Stimulated activated CD8-positive, alpha-beta memory T cell treated with anti-CD3 and anti-CD28 coated beads, Interleukin-15, amount 100 ng/mL, for 24 hours (primary cell): ENCODE measurements at places on chromosomes 5 and 9.
A peak's percentile ranks its signal among the peaks of the same experiment; 100 is the strongest.

- no peak for DNase-seq
These were observed 61.4 kb downstream of the C5orf15 start for GRCh38 chr5:133907075-133907474.

GRCh38 chr9:130064621-130065020 is 10.9 kb downstream of the GPR107 start:
- no peak for DNase-seq

GRCh38 chr5:174971210-174971609 is 246.8 kb downstream of the MSX2 start:
- no peak for DNase-seq

GRCh38 chr9:36787709-36788108 is 215.0 kb downstream of the MELK start:
- no peak for DNase-seq

DNA sequence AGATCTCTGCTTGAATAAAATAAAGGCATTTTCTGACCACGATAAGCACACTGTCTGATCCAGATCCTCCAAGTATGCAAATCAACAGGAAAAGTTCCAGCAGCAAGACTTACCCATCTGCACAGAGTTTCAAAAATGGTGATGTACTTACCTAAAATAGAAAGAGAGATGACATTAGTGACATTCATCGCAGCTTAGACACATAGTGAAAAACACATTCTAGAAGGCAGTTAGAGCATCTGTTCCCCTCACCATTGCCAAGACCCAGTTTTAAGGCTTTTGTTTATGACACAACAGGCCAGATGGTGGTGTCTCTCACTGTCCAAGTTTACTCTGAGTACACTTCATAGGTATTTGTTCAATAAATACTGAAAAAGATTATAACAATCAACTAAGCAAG is 207.7 kb downstream of the PDE4D start:
- no peak for DNase-seq

DNA sequence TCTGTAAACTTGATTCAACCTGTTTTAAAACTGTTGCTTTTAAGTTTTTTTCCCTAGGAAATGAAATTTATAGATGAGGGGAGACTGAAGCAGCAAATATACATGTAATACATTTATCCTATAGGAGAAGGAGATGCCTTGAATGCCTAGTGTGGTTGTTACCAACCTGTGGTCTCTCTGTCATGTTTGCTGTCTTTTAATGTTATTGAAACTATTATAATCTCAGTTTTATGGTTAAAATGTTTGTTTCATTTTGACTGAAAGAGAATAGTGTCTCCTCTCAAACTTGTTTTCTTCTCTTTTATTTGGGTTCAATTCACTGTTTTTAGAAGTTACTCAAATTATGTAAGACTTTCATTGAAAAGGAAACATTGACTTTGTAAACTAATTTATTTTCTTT is 15.8 kb downstream of the MRPL22 start:
- DNase-seq, result no peak

GRCh38 chr5:160083501-160083900 is 35.7 kb downstream of the PWWP2A start:
- no peak for DNase-seq

- DNase-seq, result no peak
These were observed 82.9 kb downstream of the NREP start for GRCh38 chr5:111673891-111674626.

DNA sequence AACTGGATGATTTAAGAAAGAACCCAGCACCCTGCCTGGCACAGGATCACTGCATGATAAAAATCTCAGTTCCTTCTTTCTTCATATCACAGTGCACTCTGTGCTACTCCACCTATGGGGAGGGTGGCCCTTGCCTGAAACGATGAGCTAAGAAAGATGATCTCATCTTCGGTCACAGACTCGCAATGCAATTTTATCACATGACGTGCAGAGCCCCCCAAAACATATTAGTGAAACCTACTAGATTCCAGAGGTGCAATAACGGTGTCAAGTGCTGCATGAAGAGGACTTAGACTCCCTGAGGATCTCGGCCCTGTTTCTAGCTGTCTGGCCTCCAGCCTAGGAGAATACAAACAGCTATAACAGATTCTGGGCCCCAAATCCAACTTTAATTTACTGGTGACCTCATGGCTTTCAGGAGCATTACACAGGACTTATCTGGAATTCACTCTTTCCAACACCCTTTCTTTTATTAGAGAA is 104.0 kb downstream of the EBF1 start:
- DNase-seq, result no peak

DNA sequence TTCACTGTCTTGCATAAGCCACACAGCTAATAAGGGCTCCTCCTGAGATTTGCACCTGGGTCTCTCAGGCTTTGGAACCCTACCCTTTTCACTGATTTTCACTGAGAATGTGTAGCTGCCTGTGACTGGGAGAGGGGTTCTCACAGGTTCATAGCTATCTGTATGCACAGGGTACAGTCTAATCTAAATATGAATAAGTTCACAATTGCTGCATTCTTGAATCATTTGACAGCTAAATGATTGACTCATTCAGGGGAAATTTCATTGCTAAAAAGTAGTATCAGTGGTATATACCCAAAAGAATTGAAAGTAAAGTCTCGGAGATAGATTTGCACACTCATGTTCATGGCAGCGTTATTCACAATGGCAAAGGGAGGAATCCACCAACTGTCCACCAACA is 140.7 kb downstream of the BOD1 start:
- no peak for DNase-seq

GRCh38 chr5:2378976-2379375 is 372.5 kb downstream of the IRX2 start:
- no peak for DNase-seq

- DNase-seq, result no peak
These were observed 512.1 kb upstream of the MEF2C start for GRCh38 chr5:89395111-89395510.

DNA sequence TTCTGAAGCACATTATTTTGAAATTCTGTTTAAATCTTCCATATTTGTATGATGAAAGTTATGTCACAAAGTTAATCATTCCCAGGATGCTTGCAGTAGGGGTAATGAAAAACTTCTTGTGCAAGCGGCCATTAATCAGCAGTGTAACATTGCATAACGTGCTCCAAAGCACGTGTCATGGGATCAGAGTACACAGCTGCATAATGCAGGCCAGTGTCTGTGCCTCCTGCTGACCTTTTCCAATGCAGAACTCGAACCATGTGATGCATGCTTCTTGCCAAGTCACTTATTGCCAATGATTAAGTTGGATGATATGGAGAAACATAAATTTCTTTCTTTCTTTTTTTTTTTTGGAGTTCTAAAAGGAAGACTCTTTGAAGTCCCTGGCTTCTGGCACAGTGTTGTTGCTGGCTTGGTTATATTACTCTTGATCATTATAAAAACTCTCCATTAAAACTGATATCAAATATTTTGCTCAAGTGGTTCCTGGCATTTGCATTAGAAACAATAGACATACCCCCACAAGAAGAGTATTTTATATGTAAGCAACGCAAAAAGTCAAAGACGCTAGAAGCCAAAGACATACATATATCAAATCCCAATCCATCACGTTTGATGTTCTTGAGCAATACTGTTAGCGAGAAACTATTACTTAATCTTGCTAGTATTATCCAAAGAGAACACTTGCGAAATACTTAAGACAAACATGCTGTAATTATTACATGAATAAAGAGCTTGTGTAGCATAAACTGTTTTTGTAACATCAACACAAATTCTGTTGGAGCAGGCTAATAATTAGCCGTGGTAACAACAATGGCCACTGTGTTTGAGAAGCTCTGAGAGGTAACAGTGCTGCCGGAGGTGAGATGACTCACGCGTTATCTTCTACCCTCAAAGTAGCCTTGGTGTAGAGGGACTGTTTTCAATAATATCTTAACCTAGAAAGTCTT is 164.2 kb downstream of the AUH start:
- no peak for DNase-seq

DNA sequence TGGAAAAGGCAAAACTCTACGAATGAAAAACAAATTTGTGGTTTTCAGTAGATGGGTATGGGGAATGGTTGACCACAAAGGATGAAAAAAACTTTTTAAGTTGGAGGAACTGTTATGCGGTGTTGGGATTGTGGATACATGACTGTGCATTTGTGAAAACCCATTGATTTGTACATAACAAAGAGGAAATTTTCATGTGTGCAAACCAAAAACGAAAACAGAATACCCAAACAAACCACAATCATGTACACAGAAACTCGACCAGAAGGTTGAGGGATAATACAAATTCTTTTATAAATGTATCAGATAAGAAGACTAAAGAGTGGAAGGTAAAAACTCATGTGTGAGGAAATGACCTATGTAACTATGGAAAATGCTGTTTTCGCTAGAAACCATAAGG is 1012.4 kb downstream of the CDH18 start:
- DNase-seq, result no peak

- no peak for DNase-seq
These were observed 23.7 kb upstream of the GOLGA1 start for GRCh38 chr9:124964604-124965003.

DNA sequence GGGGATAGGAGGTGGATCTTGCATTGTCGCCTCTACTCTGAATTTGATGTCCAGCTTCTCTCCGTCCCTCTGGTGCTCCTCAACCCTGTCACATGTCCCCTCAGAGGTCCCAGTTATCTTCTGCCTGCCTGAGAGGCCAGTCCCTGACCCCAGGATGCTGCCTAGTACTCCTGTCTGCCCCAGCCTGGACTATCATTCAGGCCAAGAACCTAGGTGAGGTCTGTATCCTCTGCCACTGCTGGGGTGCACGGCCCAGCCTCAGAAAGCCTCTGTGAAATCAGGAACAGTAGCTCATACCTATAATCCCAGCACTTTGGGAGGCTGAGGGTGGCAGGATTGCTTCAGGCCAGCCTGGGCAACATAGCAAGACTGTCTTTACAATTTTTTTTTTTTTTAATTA is 8.6 kb downstream of the SPINK4 start:
- DNase-seq, result no peak

GRCh38 chr5:141908796-141909195 is 14.9 kb upstream of the DELE1 start:
- DNase-seq, result no peak

GRCh38 chr9:93183131-93183662 is 742 bp upstream of the WNK2 start:
- DNase-seq, result no peak

DNA sequence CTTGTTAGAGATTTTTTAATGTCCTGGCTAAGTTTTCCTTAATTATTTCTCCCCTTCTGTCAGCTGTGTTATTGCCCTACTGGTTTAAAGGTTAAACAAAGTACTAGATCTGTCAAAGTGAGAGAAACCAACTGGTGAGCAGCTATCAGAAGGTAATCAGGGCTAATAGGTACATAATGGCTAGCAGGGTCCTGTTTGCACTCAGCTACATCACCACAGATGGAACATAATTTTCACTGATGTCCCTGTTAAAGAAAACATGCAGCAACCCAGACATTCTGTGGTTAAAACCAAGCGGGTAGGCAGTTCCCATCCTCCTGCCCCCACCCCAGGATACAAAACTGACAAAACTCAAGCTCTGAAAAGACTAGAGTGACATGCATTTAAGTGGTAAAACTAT is 473.9 kb downstream of the NR2F1-AS1 start:
- no peak for DNase-seq

GRCh38 chr9:131252120-131252519 is 24.2 kb downstream of the FAM78A start:
- no peak for DNase-seq

GRCh38 chr9:97109194-97109811 is 70.4 kb upstream of the CTSV start:
- DNase-seq, result no peak

GRCh38 chr5:35832762-35833161 is 23.9 kb upstream of the IL7R start:
- DNase-seq, result no peak

GRCh38 chr5:133347039-133347438 is 265.3 kb downstream of the FSTL4 start:
- DNase-seq, result no peak

GRCh38 chr9:3893519-3893918 is 367.7 kb upstream of the RFX3 start:
- DNase-seq, result no peak

DNA sequence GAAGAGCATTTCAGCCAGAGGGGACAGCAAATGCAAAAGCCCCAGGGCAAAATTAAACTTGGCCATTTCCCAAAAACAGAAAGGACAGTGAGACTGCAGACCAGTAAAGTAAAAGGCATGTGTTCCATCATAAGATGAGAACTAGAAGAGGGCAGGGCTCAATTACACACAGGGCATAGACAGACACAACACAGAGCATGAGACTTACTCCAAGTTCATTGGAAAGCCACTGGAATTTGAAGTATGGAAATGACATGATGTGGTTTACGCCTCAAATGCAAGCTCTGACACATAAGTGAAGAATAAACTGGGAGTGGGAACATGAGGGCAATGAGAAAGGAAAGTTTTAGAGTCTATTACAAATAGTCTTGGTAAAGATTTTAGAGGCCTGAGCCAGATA is 446.6 kb upstream of the GRIA1 start:
- DNase-seq, result no peak

- peak; percentile 42 for DNase-seq
These were observed 8.5 kb upstream of the NFIB start for GRCh38 chr9:14322211-14323082.

GRCh38 chr5:132540764-132541163 is 2.6 kb downstream of the IL5 start:
- no peak for DNase-seq

GRCh38 chr5:35780236-35780635 is 76.5 kb upstream of the IL7R start:
- DNase-seq, result no peak

- DNase-seq, result no peak
These were observed 3.5 kb upstream of the F2RL2 start for GRCh38 chr5:76626738-76627137.

DNA sequence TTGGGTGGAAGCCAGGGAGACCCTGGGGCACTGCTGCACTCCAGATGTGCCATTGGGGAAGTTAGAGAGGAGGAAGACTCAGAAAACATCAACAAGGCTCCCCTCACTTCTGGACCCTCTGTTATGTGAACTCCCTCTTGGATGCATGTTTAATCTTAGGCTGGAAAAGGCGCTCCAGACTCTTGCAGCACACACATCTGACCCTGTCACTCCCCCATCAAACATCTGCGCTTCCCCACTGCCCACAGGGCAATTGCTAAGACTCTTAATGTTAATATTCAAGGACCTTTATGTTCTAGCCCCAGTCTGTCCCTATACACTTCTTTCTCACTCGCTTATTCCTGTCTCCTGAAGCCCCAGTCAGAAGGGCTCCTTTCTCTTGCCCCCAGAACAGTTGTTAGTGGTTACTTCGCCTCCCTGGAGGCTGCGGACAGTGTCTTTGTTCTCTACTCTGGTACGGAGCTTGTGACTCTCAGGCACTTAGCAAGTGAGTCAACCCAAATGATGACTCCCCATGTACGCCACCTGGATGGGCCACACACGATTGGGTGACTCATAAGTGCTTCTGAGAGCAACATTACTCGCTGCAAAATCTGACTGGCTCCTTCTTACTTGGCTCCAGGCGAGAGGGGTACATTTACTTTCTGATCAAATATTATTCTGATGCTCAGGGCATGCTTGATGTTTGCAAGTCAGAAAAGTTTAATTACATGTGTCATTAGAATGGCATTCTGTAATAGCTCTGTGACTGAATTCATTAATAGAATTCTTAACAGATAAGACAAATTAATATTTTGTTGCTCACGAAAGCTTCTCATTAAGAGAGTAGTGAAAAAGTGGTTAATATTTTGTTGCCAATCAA is 193.6 kb downstream of the HSPA4 start:
- DNase-seq, result no peak

- DNase-seq, result no peak
These were observed 192.6 kb upstream of the RASA1 start for GRCh38 chr5:87074934-87075541.

GRCh38 chr5:154202379-154203260 is 12.1 kb downstream of the GALNT10 start:
- no peak for DNase-seq
